Activated CD4-positive, CD25-positive, alpha-beta regulatory T cell treated with anti-CD3 and anti-CD28 coated beads, Interleukin-2, amount 50 U/mL, for 24 hours (primary cell): ENCODE measurements at places on chromosomes 1 and 21.

GRCh38 chr1:162680419-162681121 is 48.3 kb downstream of the DDR2 start:
- no peak for ATAC-seq

GRCh38 chr1:30513396-30514136 is 209.8 kb downstream of the MATN1 start:
- ATAC-seq: no peak

- no peak for ATAC-seq
These were observed 27.8 kb downstream of the ZBTB17 start for GRCh38 chr1:15948091-15948591.

- no peak for ATAC-seq
These were observed 81.3 kb downstream of the SASS6 start for GRCh38 chr1:100051401-100051800.

- ATAC-seq: no peak
These were observed 674 bp downstream of the BCL10 start for GRCh38 chr1:85275701-85276214.

- no peak for ATAC-seq
These were observed 13.8 kb upstream of the EPB41 start for GRCh38 chr1:28900562-28900961.
